ENCODE measurements at places on chromosomes 6 and 20.
A peak's percentile ranks its signal among the peaks of the same experiment; 100 is the strongest.

DNA sequence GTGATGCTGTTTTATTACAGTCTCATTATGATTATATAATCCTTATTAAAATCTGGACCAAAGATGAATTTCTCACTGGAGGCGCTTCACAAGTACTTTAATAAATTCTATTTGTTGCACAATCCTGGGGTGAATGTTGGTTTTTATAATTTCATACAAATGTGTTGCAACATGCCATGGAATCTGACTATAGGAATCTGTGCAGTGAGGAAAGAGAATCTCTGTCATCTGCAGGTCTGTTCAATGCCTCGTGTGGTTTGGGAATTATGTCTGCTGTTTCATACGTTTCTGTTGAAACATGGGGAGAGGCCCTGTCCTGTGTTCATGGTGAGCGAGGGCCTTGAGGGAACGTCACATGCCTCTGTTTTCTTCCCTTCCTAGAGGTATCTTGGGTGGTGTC lies 277.3 kb downstream of the CDH4 start:
- H3K36me3 ChIP-seq: no peaks in the 10 kb centered on the region
- no peak overlapping the region for H3K27ac ChIP-seq

GRCh38 chr20:63042448-63043071 lies 35.8 kb upstream of the BHLHE23 start:
- DNase-seq: no peak
- no peaks in the 10 kb centered on the region for H3K4me1 ChIP-seq
- no peaks in the 10 kb centered on the region for H3K27me3 ChIP-seq
- H3K27ac ChIP-seq: no peak overlapping the region
- no peak overlapping the region for H3K4me3 ChIP-seq

- H3K27ac ChIP-seq: no peak overlapping the region
- no peaks in the 10 kb centered on the region for H3K4me1 ChIP-seq
- H3K27me3 ChIP-seq: no peaks in the 10 kb centered on the region
These were observed 10.7 kb downstream of the ZNF165 start for GRCh38 chr6:28090917-28091586.

- DNase-seq: no peak
- no peaks in the 10 kb centered on the region for H3K4me1 ChIP-seq
These were observed 76.1 kb downstream of the NKAIN2 start for GRCh38 chr6:123879749-123880148.

DNA sequence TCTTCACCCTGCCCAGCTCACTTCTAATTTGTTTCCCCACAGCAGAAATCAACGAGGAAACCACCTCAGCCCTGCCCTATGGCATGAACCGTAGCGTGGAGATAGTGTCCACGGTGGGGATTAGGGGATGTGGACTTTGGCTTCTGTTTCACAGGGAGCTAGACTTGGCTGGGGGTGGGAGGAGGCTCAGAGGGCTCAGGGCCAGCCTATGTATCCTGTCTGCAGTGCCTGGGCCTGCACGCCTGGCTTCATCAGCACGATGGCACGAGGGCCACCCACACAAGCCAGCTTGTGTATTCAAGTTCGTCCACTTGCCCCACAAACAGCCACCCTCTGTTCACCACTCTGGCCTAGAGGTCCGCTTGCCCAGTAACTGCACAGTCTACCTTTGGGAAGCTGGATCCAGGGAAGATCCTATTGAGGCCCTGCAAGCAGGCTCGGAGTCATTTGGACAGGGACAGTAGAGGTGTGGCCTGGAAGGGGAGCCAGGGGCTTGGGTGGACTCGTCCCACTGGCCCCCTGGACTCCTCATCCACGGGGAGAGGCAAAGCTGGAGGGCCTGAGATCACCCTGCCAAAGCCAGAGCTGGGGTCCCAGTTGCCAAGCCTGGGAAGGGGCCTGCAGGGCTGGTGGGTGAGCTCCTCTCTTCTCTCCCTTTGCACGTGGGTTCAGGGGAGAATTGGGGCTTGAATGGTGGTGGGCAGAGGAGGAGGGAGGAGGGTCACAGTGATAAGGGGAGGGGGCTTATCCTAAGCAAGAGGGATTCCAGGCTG lies 38.0 kb upstream of the FAM83D start:
- H3K36me3 ChIP-seq: no peaks in the 10 kb centered on the region
- no peak overlapping the region for H3K27ac ChIP-seq
- DNase-seq: no peak

DNA sequence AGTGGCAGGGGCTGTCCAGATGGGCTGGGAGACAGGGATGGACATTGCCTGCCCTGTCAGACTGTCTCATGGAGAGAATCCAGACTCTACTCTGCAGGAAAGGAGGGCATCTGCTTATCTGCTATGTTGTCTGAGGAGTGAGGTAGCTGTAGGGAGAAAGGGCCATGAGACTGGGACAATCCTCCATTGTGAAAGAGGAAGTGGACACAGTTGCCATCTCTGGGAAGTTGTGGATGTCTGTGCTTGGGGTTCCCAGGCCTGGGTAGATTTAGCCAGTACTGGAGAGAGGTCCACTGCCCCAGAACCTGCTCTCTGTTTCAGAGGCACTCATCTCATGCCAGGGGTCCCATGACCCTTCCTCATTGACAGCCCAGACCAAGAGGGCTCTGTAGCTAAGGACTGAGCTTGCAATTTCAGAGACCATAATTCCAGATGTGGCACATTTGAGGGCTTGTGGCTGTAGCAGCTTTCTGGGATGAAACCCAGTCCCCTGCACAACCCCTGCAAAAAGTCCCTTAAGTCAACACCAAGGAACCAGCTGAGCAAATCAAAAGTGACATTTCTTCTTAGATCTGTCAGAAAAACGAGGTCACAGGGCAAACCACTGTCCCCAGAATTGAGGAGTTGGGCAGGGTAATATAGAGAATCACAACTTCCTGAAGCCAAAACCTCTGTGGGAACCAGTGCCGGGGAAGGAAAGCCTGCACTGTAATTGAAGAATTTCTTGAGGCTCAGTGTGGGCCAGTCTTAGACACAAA lies 4.1 kb upstream of the SIRPG start:
- no peak overlapping the region for H3K27ac ChIP-seq
- no peaks in the 10 kb centered on the region for H3K36me3 ChIP-seq
- H3K4me3 ChIP-seq: no peak overlapping the region
- no peak for DNase-seq
- H3K27me3 ChIP-seq: no peaks in the 10 kb centered on the region
- peaks cover 97% of the 10 kb centered on the region for H3K4me1 ChIP-seq

- no peak overlapping the region for H3K4me3 ChIP-seq
- no peaks in the 10 kb centered on the region for H3K4me1 ChIP-seq
- H3K36me3 ChIP-seq: no peaks in the 10 kb centered on the region
- no peak overlapping the region for H3K27ac ChIP-seq
- no peaks in the 10 kb centered on the region for H3K27me3 ChIP-seq
These were observed 99.6 kb upstream of the DST start for GRCh38 chr6:56742122-56742791.

DNA sequence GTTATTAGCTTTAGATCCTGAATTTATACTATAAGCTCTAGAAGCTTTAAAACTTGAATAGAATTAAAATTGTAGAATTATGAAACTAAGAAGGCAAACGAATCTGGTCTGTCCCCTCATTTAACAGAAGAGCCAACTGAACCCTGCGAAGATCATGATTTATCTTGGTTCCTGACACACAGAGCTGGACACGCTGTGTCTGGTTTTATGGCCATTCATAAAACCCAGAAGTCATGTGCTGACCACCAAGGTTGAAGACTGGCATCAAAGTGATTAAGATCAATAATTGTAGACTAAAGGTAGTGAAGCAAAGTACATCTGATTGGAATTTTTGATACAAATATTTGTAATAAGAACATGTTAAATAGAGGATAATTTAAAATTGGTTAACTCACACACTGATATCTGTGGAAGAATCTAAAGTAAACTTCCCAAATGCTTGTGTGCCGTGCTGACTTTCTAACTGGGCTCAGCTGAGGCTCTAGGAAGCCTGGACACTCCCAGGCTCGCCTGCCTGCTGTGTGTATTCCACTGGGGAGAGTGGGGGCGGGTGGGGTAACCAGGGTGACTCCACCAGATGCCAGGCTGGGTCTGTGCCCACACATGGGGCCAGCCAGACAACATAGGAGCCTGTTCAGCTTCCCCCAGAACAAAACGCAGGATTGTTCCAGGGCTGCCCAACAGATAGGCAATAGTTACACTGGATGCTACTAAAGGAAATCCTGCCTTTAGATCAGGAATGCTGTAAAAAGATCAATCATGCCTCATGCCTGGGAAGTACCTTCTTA lies 42.1 kb upstream of the SLC22A3 start:
- no peak for DNase-seq
- no peaks in the 10 kb centered on the region for H3K27me3 ChIP-seq
- no peaks in the 10 kb centered on the region for H3K36me3 ChIP-seq
- H3K4me3 ChIP-seq: no peak overlapping the region
- no peak overlapping the region for H3K27ac ChIP-seq

- no peak for DNase-seq
- H3K27me3 ChIP-seq: no peaks in the 10 kb centered on the region
- H3K27ac ChIP-seq: no peak overlapping the region
- no peaks in the 10 kb centered on the region for H3K4me1 ChIP-seq
- H3K4me3 ChIP-seq: no peak overlapping the region
- H3K36me3 ChIP-seq: no peaks in the 10 kb centered on the region
These were observed 41.9 kb upstream of the BHLHE23 start for GRCh38 chr20:63048516-63049190.

- peak overlapping the region; percentile 8 for H3K4me3 ChIP-seq
- no peaks in the 10 kb centered on the region for H3K27me3 ChIP-seq
- H3K4me1 ChIP-seq: peaks cover 12% of the 10 kb centered on the region
- no peak for DNase-seq
These were observed 27.0 kb upstream of the SERPINB1 start for GRCh38 chr6:2868637-2869036.

GRCh38 chr6:140108167-140108566 lies 733.7 kb upstream of the CITED2 start:
- H3K4me3 ChIP-seq: no peak overlapping the region
- no peaks in the 10 kb centered on the region for H3K36me3 ChIP-seq
- H3K27me3 ChIP-seq: no peaks in the 10 kb centered on the region
- no peaks in the 10 kb centered on the region for H3K4me1 ChIP-seq
- no peak for DNase-seq
- no peak overlapping the region for H3K27ac ChIP-seq

GRCh38 chr6:164322533-164322932 lies 908.0 kb downstream of the QKI start:
- no peaks in the 10 kb centered on the region for H3K36me3 ChIP-seq
- no peak for DNase-seq
- H3K4me1 ChIP-seq: no peaks in the 10 kb centered on the region
- no peaks in the 10 kb centered on the region for H3K27me3 ChIP-seq
- H3K27ac ChIP-seq: no peak overlapping the region

- DNase-seq: peak; percentile 26
- H3K36me3 ChIP-seq: no peaks in the 10 kb centered on the region
- no peaks in the 10 kb centered on the region for H3K27me3 ChIP-seq
- H3K27ac ChIP-seq: no peak overlapping the region
- H3K4me3 ChIP-seq: no peak overlapping the region
These were observed 117.8 kb upstream of the SPACA1 start for GRCh38 chr6:87929843-87930288.

DNA sequence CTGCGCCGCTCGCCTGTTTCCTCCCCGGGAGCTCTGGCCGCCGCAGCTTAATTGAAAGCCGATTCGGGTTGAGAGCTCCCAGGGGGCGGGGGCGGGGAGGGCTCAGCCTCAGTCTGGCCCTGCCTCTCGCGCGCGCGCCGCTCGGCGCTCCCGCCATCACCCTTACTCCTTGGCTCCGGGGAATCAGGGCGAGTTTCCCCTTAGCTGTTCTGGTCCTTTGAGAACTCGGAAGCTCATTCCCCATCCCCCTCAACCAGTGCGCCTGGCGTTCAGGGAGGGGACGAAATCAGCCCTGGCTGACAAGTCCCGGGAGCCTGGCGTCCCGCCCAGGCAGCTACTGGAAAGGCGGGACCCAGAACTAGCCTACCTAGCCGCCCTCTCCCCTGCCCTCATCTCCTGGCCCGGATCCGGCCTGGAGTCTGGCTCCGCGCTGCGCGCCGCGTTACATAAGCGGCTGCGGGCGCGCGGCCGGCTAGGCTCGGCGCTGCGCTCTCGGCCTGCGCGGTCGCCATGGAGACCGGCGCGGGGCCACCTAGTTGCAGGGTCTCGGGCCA lies 2.8 kb downstream of the SLC12A5 start:
- H3K4me1 ChIP-seq: no peaks in the 10 kb centered on the region
- H3K27ac ChIP-seq: no peak overlapping the region
- H3K4me3 ChIP-seq: no peak overlapping the region
- no peaks in the 10 kb centered on the region for H3K36me3 ChIP-seq
- H3K27me3 ChIP-seq: peaks cover 24% of the 10 kb centered on the region

DNA sequence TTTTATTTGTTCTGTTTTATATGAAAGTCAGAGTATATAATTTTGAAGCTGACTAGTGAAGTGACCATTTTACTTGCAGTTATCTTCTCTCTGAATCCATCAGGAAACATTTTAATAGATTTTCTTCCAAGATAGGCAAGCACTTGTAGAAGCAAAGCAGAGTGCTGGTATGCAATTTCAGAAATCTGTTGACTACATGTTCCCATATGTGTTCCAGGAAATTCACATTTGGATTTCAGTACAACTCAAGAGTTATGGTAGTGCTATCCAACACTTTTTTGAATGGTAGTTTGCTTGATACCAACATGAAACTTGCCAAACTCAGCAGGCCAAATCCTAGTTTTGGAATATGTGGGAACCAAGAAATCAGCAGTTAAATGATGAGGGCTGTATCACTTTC lies 94.0 kb downstream of the CENPW start:
- no peaks in the 10 kb centered on the region for H3K4me1 ChIP-seq
- DNase-seq: no peak
- H3K27me3 ChIP-seq: no peaks in the 10 kb centered on the region
- H3K27ac ChIP-seq: no peak overlapping the region

GRCh38 chr20:35947489-35947888 lies 6.8 kb downstream of the SCAND1 start:
- peaks cover 13% of the 10 kb centered on the region for H3K36me3 ChIP-seq
- no peak overlapping the region for H3K27ac ChIP-seq
- H3K27me3 ChIP-seq: no peaks in the 10 kb centered on the region
- DNase-seq: no peak

GRCh38 chr6:63458480-63459115 lies 113.7 kb upstream of the LOC128125822 start:
- H3K4me3 ChIP-seq: no peak overlapping the region
- H3K27me3 ChIP-seq: no peaks in the 10 kb centered on the region
- H3K36me3 ChIP-seq: no peaks in the 10 kb centered on the region
- DNase-seq: no peak
- no peak overlapping the region for H3K27ac ChIP-seq

DNA sequence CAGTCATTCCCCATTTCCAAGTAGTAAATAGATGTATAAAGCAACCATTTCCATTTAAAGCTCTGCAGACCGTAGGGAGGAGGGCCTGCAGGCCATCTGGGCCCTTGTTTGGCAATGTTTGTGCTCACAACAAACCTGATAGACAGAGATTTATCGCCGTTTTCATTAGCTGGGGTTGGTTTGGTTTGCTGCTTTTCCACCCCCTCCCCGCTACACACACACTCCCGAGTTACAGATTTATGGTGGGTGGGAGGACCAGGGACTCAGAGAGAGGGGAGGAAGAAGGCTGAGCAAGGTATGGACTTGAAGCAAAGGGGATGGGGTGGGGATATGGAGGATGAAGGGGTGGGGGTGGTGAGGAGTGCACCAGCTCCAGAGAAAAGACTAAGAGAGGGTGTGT lies 36.6 kb upstream of the FOXP4 start:
- H3K27ac ChIP-seq: no peak overlapping the region
- no peaks in the 10 kb centered on the region for H3K36me3 ChIP-seq
- H3K4me3 ChIP-seq: no peak overlapping the region
- DNase-seq: no peak
- H3K4me1 ChIP-seq: peaks cover 2% of the 10 kb centered on the region
- peaks cover 16% of the 10 kb centered on the region for H3K27me3 ChIP-seq

Data from CD8-positive, alpha-beta memory T cell (primary cell).